Activated CD4-positive, alpha-beta T cell treated with anti-CD3 and anti-CD28 coated beads, Interleukin-2, amount 10 ng/mL, durations not matched to agents 7 days and 5 days (primary cell): ENCODE measurements at places on chromosomes 6 and 20.

GRCh38 chr6:127119102-127120022 is 891 bp downstream of the RSPO3 start:
- no peak overlapping the region for H3K27ac ChIP-seq
- H3K4me1 ChIP-seq, result peaks cover 17% of the 10 kb centered on the region
- peak overlapping the region; percentile 68 for H3K4me3 ChIP-seq
- DNase-seq, result no peak

DNA sequence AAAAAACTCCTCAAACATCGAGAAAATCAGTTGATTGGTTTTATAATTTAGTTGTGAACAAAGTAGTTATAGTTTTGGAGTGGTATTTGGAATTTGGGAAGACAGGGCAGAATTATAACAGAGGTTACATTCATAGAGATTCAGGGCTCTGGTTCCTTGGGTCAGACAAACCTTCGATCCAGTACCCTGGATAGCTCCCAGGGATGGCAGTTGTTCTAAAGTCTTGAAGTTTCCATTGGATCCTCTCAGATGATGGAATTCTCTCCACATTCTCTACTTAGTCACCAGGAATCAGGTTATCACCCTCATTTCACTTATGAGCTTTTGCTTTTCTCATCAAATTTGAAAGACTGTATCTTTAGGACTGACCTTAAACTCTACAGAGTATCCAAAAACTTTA is 285.1 kb downstream of the CENPW start:
- H3K4me3 ChIP-seq, result no peak overlapping the region
- H3K4me1 ChIP-seq, result no peaks in the 10 kb centered on the region

DNA sequence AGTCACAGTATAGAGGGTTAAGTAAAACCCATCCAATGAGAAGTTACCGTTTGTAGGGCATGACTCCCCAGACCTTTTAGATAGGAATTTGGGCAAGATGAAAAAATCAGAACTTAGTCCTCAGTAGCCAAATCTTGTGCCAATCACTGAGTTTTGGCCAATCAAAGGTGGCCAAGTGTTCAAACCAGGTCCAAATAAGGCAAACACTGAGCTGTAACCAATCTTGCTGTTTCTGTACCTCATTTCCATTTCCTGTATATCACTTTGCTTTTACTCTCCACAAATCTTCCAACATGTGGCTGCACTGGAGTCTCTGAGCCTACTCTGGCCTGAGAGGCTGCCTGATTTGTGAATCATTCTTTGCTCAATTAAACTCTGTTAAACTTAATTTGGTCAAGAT is 81.8 kb upstream of the GPR6 start:
- peaks cover 15% of the 10 kb centered on the region for H3K27me3 ChIP-seq
- H3K36me3 ChIP-seq, result no peaks in the 10 kb centered on the region
- H3K27ac ChIP-seq, result no peak overlapping the region
- no peak for DNase-seq

- DNase-seq, result no peak
- peaks cover 15% of the 10 kb centered on the region for H3K27me3 ChIP-seq
- H3K4me1 ChIP-seq, result no peaks in the 10 kb centered on the region
- H3K4me3 ChIP-seq, result no peak overlapping the region
- no peak overlapping the region for H3K27ac ChIP-seq
Measured at GRCh38 chr20:19889011-19889953, 127.9 kb upstream of the NAA20 start.

- peaks cover 15% of the 10 kb centered on the region for H3K4me1 ChIP-seq
- H3K4me3 ChIP-seq, result no peak overlapping the region
- peaks cover 22% of the 10 kb centered on the region for H3K36me3 ChIP-seq
- H3K27ac ChIP-seq, result no peak overlapping the region
- no peak for DNase-seq
Measured at GRCh38 chr6:118621799-118622470, 29.5 kb downstream of the CEP85L start.

- no peak overlapping the region for H3K27ac ChIP-seq
- H3K36me3 ChIP-seq, result no peaks in the 10 kb centered on the region
- H3K27me3 ChIP-seq, result no peaks in the 10 kb centered on the region
- no peaks in the 10 kb centered on the region for H3K4me1 ChIP-seq
Measured at GRCh38 chr6:92906385-92906784, 513.0 kb downstream of the EPHA7 start.

DNA sequence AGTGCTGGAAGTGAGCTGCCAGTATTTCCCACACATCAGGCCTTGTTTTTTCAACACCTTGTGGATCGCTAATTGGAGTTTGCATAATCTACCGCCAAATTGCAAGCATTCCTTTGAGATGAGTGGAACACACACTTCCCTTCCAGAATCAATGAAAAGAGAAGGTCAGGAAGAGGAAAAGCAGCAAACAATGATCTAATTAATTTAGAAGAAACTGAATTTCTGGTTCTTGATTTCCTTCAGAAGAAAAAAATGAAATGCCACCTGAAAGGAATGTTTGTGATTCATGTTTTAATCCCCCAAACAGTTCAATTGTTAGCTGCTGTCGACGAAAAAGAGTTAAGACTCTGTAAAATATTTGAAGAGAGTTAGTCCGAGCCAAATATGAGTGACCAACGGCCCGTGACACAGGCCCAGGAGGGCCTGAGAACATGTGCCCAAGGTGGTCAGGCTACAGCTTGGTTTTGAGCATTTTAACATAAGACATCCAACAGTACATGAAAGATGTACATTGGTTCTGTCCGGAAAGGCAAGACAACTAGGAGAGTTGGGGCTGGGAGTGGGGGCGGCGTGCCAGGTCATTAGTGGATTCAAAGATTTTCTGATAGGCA is 182.3 kb downstream of the MTFR2 start:
- DNase-seq, result no peak
- no peak overlapping the region for H3K27ac ChIP-seq
- no peaks in the 10 kb centered on the region for H3K36me3 ChIP-seq
- H3K4me3 ChIP-seq, result no peak overlapping the region
- H3K4me1 ChIP-seq, result no peaks in the 10 kb centered on the region
